ENCODE measurements at places on chromosomes 11 and 22.

- DNase-seq = no peak
These were observed 1.7 kb upstream of the FDX1 start for GRCh38 chr11:110428040-110428439.

- DNase-seq = no peak
These were observed 169.8 kb upstream of the TENM4 start for GRCh38 chr11:79610678-79611077.

DNA sequence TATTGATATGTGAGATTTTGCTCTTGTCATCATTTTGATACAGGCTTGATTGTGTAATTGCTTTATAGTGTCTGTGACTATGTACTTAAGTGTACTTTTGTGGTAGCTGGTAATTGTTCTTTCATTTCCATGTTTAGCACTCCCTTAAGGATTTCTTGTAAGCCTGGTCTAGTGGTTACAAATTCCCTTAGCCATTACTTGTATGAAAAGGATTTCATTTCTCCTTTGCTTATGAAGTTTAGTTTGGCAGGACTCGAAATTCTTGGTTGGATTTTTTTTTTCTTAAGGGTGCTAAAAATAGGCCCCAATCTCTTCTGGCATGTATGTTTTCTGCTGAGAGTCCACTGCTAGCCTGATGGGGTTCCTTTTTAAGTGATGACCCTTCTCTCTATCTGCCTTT is 346.8 kb downstream of the JRKL start:
- DNase-seq = no peak

DNA sequence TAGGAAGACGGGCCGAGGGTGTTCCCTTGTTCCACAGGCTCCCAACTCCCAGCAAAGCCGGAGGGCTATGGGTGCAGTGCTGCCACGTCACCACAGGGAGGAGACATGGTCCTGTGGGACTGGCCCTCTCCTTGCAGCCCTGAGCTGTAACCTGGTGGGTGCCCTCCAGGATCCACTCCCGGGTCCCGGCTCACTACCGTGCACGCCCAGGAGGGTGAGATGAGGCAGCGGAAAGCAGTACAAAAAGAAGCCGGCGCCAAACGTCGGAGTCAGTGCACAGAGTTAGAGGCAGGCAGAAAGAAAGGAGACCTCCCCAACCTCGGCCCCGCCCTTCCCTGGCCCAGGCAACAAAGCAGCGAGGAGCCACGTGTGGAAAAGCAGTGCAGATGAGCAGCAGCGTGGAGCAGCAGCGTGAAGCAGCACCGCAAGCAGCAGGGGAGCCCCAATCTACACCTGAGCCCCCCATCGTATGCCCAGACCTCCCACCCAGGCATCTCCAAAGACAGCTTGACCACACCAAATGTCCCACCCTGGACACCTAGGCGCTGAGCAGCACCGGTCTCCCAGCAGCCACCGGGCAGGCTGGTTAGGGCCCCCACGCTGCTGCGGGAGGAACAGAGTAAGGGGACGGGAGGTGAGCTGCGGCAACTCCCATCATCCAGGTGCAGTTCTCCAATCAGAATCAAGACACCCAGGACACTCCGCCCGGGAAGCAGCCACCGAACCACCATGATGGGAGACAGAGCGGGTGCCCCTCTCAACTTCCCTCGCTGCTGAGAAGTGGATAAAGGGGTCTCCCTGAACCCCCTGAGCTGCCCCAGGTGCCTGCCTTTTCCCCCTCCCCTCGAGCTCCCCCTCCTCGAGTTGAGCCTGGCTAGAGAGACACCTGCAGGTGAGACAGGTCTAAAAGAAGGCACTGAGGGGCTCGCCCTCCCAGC is 28.8 kb downstream of the IGSF9B start:
- peak; percentile 76 for DNase-seq

GRCh38 chr22:26466196-26466595 is 17.4 kb downstream of the HPS4 start:
- no peak for DNase-seq

DNA sequence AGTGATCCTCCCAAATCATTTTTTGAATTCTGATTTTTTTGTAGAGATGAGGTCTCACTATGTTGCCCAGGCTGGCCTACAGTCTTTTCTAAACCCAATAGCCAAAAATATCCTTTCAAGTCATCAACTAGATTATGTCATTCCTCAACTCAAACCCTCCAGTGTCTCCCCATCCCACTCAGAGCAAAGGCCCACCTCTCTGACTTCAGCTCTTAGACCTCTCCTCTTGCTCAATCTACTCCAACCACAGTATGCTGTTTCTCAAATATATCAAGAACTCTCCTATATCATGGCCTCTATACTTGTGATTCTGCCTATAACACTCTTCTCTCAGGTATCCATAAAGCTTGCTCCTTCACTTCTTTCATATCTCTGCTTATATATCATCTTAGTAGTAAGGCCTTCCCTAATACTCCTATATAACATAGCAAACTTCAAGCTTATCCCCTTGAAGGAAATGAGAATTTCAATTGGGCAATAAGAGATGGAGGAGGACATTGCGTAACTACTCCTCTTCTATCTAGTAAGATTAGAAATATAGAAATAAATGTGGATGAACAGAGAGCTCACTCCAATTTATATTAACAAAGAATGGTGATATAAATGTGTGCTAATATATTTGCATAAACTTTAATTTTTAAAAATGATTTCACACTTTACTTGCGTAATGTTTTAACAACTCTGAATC is 24.5 kb downstream of the DLG2 start:
- DNase-seq = no peak

GRCh38 chr11:116287866-116288265 is 484.9 kb downstream of the BUD13 start:
- DNase-seq = no peak

DNA sequence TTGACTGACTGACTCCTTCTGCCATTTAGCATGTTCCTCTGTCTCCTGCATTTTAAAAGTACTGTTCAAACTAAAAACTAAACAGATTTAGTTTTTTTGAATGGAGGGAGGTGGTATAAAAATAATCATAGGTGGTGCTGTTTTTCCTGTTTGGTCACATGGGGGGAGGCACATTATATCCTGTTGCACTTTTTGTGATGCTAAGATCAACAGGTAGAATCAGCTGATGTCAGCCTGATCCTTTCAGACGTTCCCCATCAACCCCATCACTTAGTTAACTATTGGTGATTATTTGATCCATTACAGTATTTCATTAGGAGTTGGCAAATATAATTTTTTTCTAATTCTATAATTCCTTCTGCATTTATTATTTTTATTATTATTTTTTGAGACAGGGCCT is 5.1 kb upstream of the OSBP2 start:
- DNase-seq = no peak

DNA sequence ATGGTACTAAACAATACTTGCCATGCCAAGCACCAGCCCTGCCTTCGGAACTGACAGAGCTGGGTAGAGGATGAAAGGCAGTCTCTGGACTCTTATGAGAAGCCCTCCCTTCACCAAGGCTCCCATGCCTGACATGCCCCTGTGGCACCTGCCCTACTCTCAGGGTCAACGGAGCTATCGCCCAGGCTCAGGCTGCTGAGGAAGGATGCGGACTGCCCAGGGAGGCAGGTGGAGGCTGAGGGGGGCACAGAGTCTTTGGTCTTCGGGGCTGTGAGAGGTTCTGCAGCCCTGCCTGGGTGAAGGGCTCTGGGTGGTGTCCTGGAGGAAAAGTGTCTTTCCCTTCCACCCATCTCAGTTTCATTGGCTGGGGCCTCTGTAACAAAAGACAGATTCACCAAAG is 290.8 kb upstream of the B3GAT1 start:
- no peak for DNase-seq

- no peak for DNase-seq
These were observed 107.1 kb downstream of the OPCML start for GRCh38 chr11:133425245-133425644.
